ENCODE measurements at places on chromosomes 11 and 22. TPM values are rescaled to one million over a fixed set of nuclear protein-coding genes. Genes with fewer than 3 reads are reported as not detected.

Gene UQCR10
- 117 TPM for total RNA-seq

Gene VWCE
- 1.7 TPM for total RNA-seq

Gene ATXN10
- 155 TPM for total RNA-seq

Gene TRIM66
- 13.7 TPM for total RNA-seq

Gene DPAGT1
- total RNA-seq: 14.6 TPM

Gene TST
- 25.4 TPM for total RNA-seq

Gene DDX25
- total RNA-seq: not detected

Gene TNRC6B
- 13.1 TPM for total RNA-seq

Gene CNTN5
- not detected for total RNA-seq

Gene GGTLC2
- total RNA-seq: not detected

Gene SLC6A5
- total RNA-seq: not detected

Gene SLC5A4
- not detected for total RNA-seq

Gene NAALAD2
- total RNA-seq: 0.77 TPM

Gene CREBZF
- total RNA-seq: 40.3 TPM

Gene ABCC8
- total RNA-seq: not detected

Gene GRAP2
- not detected for total RNA-seq

Gene ZNF280B
- total RNA-seq: 0.33 TPM

Gene ADM
- 490 TPM for total RNA-seq

Gene TRIM68
- total RNA-seq: 12.1 TPM

Gene PATE2
- total RNA-seq: not detected

Gene OR56A1
- not detected for total RNA-seq

Gene OR52N4
- not detected for total RNA-seq

Gene TRIM6
- total RNA-seq: 8.6 TPM

Gene OVCH2
- total RNA-seq: not detected

Gene TEAD1
- total RNA-seq: 65.0 TPM

Gene SYT9
- total RNA-seq: not detected

Gene TRPM5
- not detected for total RNA-seq

Gene OR8G5
- total RNA-seq: not detected

Gene CRYBB2
- total RNA-seq: not detected

Gene SLC22A8
- not detected for total RNA-seq

Gene CD6
- not detected for total RNA-seq

Gene TMEM121B
- under 0.01 TPM for total RNA-seq

Gene RIMBP3B
- total RNA-seq: under 0.01 TPM

Gene APOA4
- total RNA-seq: not detected

Gene IFITM10
- total RNA-seq: 0.50 TPM

Gene OR51B2
- total RNA-seq: not detected

Gene FGF3
- total RNA-seq: not detected

Gene CCDC134
- total RNA-seq: 13.7 TPM

Gene APOBEC3C
- total RNA-seq: 19.2 TPM

Gene MS4A7
- total RNA-seq: not detected

Gene ART1
- not detected for total RNA-seq

Gene POLDIP3
- 31.0 TPM for total RNA-seq

Gene BEST1
- 7.7 TPM for total RNA-seq

Gene MRGPRX4
- total RNA-seq: not detected

Gene PIK3C2A
- total RNA-seq: 39.8 TPM

Gene ANO3
- 5.1 TPM for total RNA-seq

Gene OR56A3
- total RNA-seq: not detected

Gene ISX
- not detected for total RNA-seq

Gene PRG2
- not detected for total RNA-seq

Gene NXPE1
- total RNA-seq: not detected

Gene SAA4
- not detected for total RNA-seq

Gene LRRC4C
- total RNA-seq: under 0.01 TPM

Gene RAB36
- 2.5 TPM for total RNA-seq

Gene FLRT1
- total RNA-seq: 0.17 TPM

Gene SYNGR1
- total RNA-seq: 13.0 TPM

Gene MMP12
- 0.83 TPM for total RNA-seq

Gene CD3E
- total RNA-seq: not detected

Gene OR2AG2
- total RNA-seq: under 0.01 TPM

Data from fibroblast of lung (primary cell).